ENCODE measurements at places on chromosomes 2 and 18. TPM values are rescaled to one million over a fixed set of nuclear protein-coding genes. Genes with fewer than 3 reads are reported as not detected.

CACNB4 gene
- 1.3 TPM for total RNA-seq

BOK gene
- total RNA-seq, result 9.3 TPM

NCKAP5 gene
- 1.1 TPM for total RNA-seq

LRRTM4 gene
- 0.16 TPM for total RNA-seq

Data from bronchial smooth muscle cell (primary cell).